A549 (cell line): ENCODE measurements at places on chromosomes 6 and 20. TPM values are rescaled to one million over a fixed set of nuclear protein-coding genes. Genes with fewer than 3 reads are reported as not detected.

GRCh38 chr20:47672886-47673670 is 112.2 kb downstream of the SULF2 start:
- DNase-seq: no peak

DNA sequence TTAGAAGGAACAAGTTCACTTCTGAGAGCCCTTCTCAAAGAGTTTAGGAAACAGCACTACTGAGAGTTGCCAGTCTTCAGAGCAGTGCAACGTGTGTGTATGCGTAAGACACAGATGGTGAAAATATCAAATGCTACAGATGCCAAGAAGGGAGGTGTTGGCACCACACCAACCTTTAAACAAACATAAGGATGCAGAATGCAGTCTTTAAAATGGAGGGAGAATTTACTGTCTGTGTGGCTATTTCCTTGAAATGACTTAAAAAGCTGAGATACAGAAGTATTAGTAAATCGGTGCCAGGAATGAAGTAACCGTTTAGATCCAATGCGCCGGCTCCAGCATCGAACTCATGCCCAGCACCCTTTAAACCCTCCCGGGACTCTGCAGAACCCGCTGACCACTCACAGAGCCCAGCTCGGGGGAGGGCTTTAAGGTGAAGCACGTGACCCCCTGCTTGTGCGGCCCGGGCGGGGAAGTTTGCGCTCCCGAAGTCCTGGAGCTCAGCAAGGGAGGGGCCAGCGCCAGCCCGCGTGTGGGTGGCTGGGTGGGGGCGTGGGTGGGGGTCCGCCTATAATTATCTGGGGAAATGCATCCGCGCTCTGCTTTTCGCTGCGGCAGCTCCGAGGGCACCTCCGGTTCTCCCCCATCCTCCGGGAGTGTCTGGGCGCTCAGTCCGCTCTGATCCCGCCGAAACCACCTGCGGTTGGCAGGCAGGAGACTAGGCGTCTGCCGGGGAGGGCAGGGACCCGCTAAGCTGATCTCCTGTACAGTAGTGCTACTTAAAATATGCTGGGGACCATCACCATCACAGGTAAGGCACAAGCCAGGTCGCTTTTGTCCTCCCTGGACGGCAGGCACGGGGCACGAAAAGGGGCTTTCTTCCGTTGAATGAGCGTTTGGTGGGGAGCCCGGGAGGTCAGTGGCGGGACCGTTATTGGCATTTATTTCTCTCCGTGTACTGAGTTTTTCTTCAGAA is 66.0 kb downstream of the ZBTB2 start:
- DNase-seq: peak; percentile 84

DNA sequence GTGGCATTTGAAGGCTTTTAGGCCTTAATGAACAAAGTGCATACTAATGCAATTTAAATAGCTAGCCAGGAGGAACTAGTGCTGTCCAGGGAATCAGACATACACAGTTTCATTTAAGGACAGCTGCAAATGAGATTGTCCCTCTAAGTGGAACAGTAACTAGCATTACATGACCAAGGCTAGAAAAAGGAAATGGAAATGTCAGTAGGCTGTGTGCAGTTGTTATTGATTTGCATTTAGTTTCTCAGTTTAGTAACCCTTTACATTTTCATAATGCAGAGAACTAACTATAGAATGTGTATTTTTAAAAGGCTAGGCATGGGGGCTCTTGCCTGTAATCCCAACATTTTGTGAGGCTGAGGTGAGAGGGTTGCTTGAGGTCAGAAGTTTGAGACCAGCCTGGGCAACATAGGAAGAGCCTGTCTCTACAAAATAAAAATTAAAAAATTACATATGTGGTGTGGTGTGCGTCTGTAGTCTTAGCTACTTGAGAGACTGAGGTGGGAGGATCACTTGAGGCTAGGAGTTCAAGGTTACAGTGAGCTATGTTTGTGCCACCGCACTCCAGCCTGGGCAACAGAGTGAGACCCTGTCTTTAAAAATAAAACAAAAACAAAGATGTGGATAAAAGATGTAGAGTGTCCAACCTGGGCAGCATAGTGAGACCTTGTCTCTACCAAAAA is 468.0 kb downstream of the UTRN start:
- no peak for DNase-seq

- no peak for DNase-seq
Measured at GRCh38 chr20:63821811-63822210, 9.3 kb downstream of the ZBTB46 start.

- DNase-seq: no peak
Measured at GRCh38 chr6:8462169-8462568, 26.8 kb upstream of the SLC35B3 start.

Gene CALHM4
- not detected in 3 replicates for polyA plus RNA-seq

DNA sequence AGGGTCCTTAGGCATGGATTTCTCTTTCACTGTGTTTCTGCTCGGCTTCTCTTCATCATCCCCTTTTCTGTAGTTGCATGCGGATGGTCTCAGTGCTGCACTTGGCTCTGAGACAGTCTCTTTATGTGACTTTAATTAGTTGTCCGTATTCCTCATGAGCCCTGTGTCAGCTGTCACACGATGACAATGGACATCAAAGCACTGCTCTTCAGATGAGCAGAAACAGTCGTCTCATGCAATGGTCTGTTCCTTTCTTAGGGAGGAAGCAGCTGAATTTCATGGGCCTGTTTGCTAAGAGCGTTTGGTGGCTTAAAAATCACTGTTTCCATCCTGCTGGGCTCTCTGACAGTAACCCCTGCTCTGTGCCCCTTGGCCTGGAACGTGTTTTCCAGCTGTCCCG is 64.9 kb downstream of the SYTL3 start:
- no peak for DNase-seq

DNA sequence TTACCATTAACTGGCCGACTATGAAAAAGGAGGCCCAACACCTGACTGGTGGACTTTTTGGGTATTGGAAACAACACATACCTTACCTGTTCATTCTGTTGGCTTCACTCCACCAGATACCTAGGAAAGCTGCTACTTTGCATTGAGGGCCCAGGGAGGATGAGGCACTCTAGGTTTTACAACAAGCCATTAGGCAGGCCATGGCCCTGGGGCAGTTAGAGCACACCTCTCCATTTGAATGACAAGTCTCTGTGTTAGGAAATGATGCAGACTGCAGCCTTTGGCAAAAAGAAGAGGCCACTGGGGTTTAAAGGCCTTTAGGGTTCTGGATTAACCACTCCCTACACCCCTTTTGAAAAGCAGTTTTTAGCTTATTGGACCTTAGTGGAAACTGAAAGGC is 144.3 kb downstream of the OR2B2 start:
- DNase-seq: no peak

GRCh38 chr6:166766769-166767168 is 139.7 kb upstream of the RPS6KA2 start:
- DNase-seq: no peak

GRCh38 chr20:33130568-33131061 is 37.3 kb upstream of the BPIFA2 start:
- no peak for DNase-seq

DNA sequence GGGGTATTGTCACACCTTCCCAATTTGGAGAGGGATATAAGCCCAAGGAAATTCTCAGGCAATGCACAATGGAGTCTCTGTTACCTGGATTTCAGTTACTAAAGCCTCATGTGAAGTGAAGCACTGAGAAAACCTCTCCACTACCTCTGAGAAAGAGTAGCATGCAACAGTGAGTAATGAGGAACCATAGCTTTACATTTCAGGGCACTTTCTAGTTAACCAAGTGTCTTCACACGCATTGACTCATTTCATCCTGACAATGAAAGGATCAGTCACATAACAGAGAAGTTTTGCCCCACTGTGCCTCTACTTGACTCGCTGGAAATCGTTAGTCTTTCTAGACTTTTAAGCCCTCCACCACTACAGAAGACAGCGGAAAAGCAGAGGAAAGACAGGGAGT is 86.2 kb upstream of the ARID1B start:
- DNase-seq: no peak
